Smooth muscle cell of bladder (primary cell): ENCODE measurements at places on chromosomes 2 and 18. TPM values are rescaled to one million over a fixed set of nuclear protein-coding genes. Genes with fewer than 3 reads are reported as not detected.

Gene PPP1R1C
- 1.00 TPM in 1 of 2 replicates, not detected in the other for total RNA-seq

Gene SEPTIN10
- 63.4 and 63.5 TPM in 2 replicates for total RNA-seq

Gene HJURP
- total RNA-seq, result 1.9 and 2.4 TPM in 2 replicates

Gene ARHGAP25
- 0.14 and 0.28 TPM in 2 replicates for total RNA-seq

Gene NRBP1
- 89.6 and 102 TPM in 2 replicates for total RNA-seq

Gene ACKR3
- 23.9 and 44.9 TPM in 2 replicates for total RNA-seq

Gene OTOS
- total RNA-seq, result not detected in 2 replicates

Gene GPR55
- not detected in 2 replicates for total RNA-seq

Gene TCF4
- 53.7 and 63.3 TPM in 2 replicates for total RNA-seq

Gene ATP6V1B1
- 0.18 and 0.71 TPM in 2 replicates for total RNA-seq

Gene ARHGAP28
- total RNA-seq, result 1.5 and 10.5 TPM in 2 replicates

Gene SLC11A1
- total RNA-seq, result 0.14 and 0.28 TPM in 2 replicates

Gene KCNJ3
- total RNA-seq, result not detected in 2 replicates

Gene VWC2L
- under 0.01 TPM in 1 of 2 replicates, not detected in the other for total RNA-seq

Gene SCN3A
- 1.00 and 3.1 TPM in 2 replicates for total RNA-seq

Gene FSIP2
- under 0.01 TPM in 2 replicates for total RNA-seq

Gene KIF5C
- under 0.01 and 0.09 TPM in 2 replicates for total RNA-seq

Gene SLC14A1
- total RNA-seq, result 27.6 and 39.7 TPM in 2 replicates
